GM23338 (cell line): ENCODE measurements at places on chromosomes 3 and 15. TPM values are rescaled to one million over a fixed set of nuclear protein-coding genes. Genes with fewer than 3 reads are reported as not detected.

GRCh38 chr3:170321321-170322034 is 36.0 kb upstream of the SKIL start:
- no peak overlapping the region for H3K4me3 ChIP-seq
- H3K36me3 ChIP-seq = peaks cover 3% of the 10 kb centered on the region; the same call in 1 of the 2 replicates
- H3K4me1 ChIP-seq = peaks cover 50% of the 10 kb centered on the region
- H3K27ac ChIP-seq = no peak overlapping the region

The SMCO1 gene
- not detected in 2 replicates for polyA plus RNA-seq

DNA sequence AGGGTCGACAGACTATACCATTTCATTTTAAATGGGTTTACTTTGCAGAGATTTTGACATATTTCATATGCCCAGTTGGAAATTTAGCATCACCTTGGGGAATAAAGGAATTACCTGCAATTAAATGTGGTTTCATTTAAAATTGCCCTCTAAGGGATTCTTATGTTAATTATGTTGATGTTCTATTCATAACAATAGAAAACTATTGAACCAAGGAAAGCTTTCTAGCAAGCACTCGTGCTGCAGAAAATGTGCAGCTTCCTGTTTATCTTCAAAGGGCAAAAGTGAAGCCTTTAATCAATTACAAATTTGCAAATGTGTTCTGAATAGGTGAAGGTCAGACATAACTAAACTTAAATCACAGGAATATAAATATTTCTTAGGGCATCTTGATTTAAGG is 352.1 kb downstream of the CHST2 start:
- no peak overlapping the region for H3K27ac ChIP-seq
- no peaks in the 10 kb centered on the region for H3K27me3 ChIP-seq
- peaks cover 26% of the 10 kb centered on the region for H3K4me1 ChIP-seq
- peak; percentile 30 for DNase-seq

GRCh38 chr15:94844538-94845389 is 613.4 kb downstream of the MCTP2 start:
- peak; percentile 70 for DNase-seq
- H3K4me3 ChIP-seq = peak overlapping the region; percentile 50
- H3K36me3 ChIP-seq = no peaks in the 10 kb centered on the region
- no peak overlapping the region for H3K27ac ChIP-seq

DNA sequence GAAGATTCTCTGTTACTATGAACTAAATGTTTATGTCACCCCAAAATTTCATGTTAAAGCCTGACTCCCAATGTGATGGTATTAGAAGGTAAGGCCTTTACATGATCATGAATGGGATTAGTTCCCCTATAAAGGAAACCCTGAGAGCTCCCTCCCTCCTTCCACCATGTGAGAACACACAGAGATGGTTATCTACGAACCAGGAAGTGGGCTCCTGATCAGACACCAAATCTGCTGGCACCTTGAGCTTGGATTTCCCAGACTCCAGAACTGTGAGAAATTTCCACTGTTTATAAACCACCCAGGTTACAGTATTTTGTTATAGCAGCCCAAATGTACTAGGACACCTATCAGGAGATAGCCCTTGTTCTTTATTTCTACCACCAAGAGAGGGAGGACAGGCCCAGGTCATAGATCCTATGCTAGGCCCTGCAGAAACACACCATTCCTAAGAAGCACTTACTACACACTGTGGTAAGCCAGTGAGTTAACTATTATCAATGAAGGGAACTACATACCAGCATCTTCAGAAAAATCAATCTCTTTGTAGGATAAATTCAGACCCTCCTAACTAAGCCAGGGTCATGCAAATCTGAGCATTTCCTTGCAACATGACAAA is 59.0 kb downstream of the PRKAR2A start:
- H3K36me3 ChIP-seq = no peaks in the 10 kb centered on the region
- no peaks in the 10 kb centered on the region for H3K4me1 ChIP-seq
- H3K27me3 ChIP-seq = no peaks in the 10 kb centered on the region
- no peak for DNase-seq

DNA sequence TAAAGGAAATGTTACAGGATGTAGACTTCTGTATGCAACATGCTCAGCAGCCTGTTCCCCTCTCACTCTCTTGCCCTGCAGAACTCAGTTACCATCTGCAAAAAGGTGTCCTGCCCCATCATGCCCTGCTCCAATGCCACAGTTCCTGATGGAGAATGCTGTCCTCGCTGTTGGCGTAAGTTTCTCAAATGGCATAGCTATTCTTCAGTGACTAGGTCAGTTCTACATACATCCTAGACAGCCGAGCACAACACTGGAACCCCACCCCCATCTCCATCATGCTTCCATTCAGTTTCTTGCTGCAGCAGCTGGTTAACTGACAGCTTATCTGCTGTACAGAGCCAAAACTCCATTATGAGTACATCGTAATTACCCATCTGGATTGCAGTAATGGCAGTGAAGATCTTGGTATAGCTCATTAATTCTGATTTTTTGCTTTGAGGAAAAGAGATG is 4.5 kb downstream of the THBS1 start:
- peaks cover 75% of the 10 kb centered on the region for H3K36me3 ChIP-seq
- H3K27me3 ChIP-seq = no peaks in the 10 kb centered on the region
- DNase-seq = no peak
- peaks cover 10% of the 10 kb centered on the region for H3K4me1 ChIP-seq

The PIERCE2 gene
- 2.6 and 3.1 TPM in 2 replicates for polyA plus RNA-seq

DNA sequence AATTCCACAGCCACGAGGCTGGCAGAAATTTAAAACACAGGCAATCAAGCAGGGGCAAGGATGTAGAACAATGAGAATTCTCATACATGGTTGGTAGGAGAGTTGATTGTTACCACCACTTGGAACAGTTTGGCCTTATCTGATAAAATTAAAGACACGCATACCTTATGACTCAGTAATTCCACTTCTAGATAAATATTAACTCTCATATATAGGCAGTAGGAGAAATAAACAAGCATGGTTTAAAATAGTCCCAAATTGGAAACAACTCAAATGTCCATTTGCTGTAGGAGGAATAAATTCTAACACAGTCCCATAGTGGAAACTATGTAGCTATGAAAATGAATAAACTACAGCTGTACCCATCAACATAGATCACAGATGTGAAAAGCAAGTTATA is 42.3 kb upstream of the USP3 start:
- DNase-seq = no peak
- no peak overlapping the region for H3K27ac ChIP-seq
- no peaks in the 10 kb centered on the region; the same call in 1 of the 2 replicates for H3K4me1 ChIP-seq
- H3K36me3 ChIP-seq = no peaks in the 10 kb centered on the region
- H3K4me3 ChIP-seq = no peak overlapping the region
- H3K27me3 ChIP-seq = peaks cover 9% of the 10 kb centered on the region; the same call in 1 of the 2 replicates

The FRMD4B gene
- 12.8 TPM in 2 replicates for polyA plus RNA-seq
